ENCODE measurements at places on chromosomes 2 and 18.

- DNase-seq, result peak; percentile 46
Observed at GRCh38 chr2:181306785-181307184, 150.4 kb upstream of the ITGA4 start.

DNA sequence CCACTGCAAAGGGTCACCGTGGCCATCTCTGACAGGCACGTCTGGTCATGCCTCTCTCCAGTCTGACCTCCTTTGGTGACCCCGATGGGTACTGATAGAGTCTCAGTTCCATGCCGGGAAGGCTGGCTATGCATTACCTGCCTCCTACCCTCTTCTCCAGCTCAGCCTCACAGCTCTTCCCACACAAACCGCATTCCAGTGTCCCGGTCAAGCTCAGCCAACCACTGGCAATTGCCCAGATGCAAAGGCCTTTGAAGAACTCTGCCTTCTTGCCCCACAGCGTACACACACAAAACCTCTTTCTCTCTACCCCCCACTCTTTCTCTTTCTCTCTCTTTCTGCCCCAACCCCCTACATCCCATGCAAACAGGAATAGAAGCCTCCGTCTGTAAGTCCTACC, 37.6 kb downstream of the TMEM163 start:
- no peak for DNase-seq

GRCh38 chr2:85445316-85446295, 27.1 kb downstream of the SH2D6 start:
- no peak for DNase-seq

DNA sequence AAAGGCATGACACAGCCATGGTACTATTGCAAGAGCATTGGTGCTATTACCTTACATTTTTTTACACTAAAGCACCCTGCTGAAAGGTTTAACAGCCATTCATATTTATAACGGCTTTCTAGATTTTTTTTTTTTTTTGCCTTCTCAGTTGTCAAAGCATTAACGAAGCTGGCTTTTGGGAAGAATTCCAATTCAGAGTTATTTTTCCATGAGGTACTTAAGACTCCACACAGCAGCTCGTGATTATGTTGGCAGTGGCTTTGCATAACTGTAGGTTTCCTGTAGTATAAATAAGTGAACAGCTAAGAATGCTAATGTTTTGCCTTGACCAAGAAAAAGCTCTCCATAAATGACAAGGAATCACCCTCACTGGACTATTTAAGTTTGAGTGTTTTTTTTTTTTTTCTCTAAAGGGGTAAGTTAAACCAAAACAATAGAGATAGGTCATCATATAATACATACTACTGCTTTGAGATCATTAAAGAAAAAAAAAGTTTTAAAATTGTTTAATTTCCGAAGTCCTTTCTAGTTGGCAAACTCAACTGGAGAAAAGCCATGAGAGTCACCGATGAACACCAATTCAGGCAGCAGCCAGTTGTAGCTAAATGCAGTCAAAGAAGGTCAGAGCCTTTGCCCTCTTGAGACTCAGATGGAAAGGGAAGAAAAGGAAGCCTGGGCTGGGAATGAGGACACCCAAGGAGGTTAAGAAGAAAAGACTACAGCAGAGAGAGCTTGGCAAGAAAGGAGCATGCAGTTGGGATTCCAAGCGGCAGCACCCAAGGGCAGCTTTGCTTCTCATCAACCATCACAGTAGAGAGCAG, 187.4 kb upstream of the NCKAP5 start:
- no peak for DNase-seq

Data from central memory CD4-positive, alpha-beta T cell (primary cell).